ENCODE measurements at places on chromosomes 6 and 20.

- no peak for DNase-seq
These were observed 638.5 kb downstream of the EPM2A start for GRCh38 chr6:145096846-145097245.

- DNase-seq = no peak
These were observed 1.7 kb downstream of the COL11A2 start for GRCh38 chr6:33190504-33191107.

DNA sequence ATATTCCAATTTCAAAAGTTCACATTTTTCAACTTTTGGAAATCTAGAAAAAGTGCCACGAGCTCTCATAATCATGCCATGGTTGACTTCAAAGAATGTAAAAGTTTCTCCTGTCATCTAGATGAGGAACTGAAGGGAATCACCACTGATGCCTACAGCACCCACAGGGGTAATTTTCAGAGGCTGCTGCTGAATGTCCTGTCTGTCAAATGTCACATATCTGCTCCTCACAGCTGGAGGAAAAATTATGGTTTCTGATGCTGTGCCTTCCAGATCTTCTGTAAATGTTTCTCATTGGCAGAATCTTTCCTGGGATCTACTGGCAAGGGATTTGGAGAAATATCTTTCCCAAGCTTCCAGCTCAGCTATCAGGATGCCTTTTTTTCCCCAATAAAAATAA, 32.5 kb upstream of the TRERF1 start:
- no peak for DNase-seq

- DNase-seq = peak; percentile 55
These were observed 1.0 kb downstream of the NCOA6 start for GRCh38 chr20:34824452-34824805.

DNA sequence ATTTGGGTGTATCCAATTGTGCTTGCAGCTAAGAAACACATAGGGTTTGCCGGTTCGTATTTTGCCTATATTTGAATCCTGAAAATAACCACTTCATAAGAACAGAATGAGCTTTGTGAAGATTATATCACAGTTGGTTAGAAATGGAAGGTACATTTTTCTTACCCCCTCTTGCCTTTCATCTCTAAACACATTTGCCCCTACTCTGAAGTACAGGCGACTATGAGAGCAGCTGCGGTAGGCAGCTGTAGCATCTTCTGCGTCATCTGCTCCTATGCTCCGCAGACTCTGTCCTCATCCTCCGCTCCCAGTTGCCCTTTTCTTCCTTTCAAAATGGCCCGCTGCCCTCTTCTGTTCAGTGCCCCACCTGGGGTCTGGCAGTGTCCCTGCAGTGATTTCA, 47.6 kb upstream of the REV3L start:
- no peak for DNase-seq

DNA sequence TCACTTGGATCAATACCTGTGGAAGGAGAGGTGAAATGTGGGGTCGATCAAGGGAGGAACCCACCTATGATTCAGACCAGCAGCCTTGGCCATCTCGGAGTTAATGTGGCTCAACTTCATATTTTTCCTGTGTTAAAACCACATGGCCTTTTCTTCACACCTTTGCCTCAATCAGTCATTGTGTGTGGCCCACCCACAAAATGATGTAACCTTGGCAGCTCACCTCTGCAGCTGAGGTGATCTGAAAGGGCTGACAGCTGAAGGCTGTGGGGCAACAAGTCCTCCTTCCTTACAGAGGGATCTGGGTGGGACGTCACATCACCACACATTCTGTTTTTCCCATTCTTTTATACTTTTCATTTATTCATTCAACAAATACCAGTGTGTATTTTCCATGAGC, 357.1 kb upstream of the HSF2 start:
- DNase-seq = no peak

GRCh38 chr6:122872311-122872710, 83.3 kb downstream of the SMPDL3A start:
- no peak for DNase-seq

DNA sequence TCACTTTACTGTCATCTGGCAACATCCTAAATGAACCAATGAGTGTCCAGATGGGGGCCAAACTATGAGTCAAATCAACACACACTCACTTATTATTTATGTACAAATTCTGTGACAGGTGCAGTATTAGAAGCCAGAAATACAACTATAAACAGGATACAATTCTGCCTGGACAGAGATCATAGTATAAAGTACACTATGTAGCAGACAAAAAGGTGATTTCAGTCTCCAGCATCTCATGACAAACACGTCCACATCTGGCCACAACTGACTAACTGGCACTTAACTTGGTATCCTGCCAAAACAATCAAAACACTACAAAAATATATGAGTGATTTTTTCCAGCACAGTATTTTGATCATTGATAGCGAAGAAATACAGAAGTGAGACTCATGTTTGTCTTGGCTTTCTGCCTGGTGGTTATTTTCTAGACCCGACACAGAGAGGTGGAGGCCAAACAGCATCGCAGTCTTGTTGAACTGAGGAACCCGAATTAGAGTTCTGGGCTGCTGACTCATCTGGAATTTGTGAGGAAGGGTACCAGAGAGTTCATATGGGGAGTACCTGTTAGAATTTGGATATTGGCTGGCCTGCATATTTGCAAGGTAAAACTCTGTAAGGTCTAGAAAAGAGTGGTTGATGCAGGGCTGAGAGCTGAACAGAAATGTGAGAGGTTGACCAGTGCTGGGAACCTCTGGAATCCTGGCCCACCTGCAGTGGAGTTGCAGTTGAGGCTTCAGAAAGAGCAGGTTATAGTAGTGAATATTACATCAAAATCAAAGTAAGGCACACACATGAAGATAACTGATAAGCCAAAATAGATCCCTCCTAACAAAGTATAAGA, 475.2 kb downstream of the PTPRT start:
- no peak for DNase-seq

DNA sequence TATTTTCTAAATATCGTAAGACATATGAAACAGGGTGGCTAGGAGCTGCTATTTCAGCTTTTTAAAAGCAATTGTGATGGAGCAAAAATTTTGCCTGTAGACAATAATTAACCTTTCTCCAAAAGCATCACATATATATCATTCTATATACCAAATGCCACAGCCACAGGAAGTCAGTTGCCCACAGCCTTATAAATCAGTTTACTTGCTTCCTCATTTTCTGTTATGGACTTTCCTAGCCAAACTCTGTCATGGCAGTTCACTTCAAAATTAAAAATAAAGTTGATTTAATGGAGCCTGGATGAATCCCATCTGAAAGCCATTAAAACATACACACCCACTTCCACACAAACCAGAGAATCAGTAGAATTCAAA, 93.4 kb upstream of the NHSL1 start:
- no peak for DNase-seq

- DNase-seq = no peak
These were observed 51.4 kb downstream of the TGM2 start for GRCh38 chr20:38113401-38114325.

DNA sequence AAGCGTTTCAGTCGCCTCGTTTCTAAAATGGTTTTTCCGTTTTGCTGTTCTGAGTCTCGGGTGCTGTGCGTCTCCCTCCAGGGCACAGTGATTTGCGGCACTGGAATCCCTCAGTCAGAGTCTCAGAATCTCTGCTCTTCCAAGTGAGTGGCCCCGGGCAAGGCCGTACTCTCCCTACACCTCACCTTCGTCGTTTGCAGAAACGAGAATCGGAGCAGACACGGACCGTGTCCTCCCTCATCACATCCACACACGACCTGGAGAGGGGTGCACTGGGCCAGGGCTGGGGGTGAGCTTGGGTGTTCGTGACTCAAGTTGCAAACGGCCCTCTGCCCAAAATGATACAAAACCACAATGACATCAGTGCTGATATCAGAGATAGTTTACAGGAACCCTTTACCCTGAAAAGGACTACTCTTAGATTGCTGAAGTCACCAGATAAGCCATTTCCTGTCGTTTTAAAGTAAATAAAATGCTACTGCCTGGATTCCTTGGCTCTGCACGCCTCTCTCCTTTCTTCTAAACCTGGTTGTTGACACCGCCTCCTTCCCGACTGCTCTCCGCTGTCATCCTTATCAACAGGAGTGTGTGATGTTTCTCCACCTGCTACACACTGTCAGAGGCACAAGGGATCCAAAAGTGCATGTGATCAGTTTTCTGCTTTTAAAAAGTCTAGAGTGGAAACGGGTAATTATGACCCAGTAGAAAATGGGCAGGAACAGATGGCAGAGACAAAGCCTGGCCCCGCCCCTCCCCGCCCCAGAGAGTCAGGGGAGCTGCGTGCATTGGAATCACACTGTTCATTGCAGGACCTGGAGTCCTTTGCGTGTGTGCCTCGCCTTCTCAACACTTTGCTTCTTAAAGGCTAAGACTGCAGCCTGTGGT, 38.4 kb downstream of the KIF25 start:
- DNase-seq = no peak

DNA sequence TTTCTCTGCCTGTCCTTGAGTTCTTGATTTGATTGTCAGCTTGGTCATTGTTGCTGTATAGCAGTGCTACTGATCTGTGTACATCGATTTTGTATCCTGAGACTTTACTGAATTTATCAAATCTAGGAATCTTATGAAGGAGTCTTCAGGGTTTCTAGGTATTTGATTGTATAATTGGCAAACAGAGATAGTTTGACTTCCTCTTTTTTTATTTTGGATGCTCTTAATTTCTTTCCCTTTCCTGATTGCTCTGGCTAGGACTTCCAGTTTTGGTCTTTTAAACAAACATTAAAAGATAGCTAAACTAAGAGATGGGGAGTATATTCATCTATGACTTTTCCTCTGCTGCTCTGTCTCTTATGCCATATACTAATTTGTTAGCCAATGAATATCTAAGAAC, 62.4 kb downstream of the NCOA7 start:
- DNase-seq = no peak

GRCh38 chr6:28531479-28532128, 5.9 kb downstream of the GPX5 start:
- no peak for DNase-seq

- DNase-seq = no peak
These were observed 5.7 kb downstream of the MRPS26 start for GRCh38 chr20:3051385-3052019.

DNA sequence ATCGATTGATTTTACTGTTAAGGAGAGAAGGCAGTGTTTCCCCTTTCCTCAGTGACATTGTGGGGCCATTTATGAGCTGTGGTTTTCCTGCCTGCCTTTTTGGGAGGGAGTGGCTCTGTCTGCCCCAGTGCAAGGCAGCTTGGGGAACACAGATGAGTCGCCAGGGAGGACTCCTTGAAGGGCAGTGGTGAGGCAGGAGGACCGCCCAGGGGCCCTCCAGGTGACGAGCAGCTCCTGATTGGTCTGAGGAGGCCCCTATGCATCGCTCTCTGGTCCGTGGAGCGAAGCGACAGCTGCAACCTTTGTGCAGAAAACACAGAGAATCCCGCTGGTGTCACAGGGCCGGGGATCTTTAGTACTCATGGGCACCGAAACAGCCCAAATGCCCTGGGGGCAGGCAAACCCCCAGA, 100.3 kb downstream of the TMEM242 start:
- DNase-seq = no peak

DNA sequence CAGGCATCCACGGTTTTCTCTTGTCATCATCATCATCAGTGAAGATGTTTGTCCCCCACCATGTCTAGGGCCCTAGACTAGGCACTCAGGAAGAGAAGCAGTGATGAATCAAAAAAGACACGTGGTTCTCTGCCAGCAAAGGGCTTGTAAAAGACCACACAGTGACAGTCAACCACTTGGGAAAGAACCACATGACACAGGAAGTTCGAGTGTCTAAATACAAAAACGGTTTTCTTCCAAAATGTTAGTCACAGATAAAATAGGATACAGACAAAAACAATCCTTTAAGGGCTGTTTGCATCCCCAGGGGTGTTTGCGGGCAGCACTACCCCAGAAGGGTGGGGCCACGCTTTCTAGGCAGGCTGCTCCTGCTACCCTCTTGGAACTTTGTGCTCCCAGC, 356.8 kb upstream of the AGPAT4 start:
- no peak for DNase-seq

DNA sequence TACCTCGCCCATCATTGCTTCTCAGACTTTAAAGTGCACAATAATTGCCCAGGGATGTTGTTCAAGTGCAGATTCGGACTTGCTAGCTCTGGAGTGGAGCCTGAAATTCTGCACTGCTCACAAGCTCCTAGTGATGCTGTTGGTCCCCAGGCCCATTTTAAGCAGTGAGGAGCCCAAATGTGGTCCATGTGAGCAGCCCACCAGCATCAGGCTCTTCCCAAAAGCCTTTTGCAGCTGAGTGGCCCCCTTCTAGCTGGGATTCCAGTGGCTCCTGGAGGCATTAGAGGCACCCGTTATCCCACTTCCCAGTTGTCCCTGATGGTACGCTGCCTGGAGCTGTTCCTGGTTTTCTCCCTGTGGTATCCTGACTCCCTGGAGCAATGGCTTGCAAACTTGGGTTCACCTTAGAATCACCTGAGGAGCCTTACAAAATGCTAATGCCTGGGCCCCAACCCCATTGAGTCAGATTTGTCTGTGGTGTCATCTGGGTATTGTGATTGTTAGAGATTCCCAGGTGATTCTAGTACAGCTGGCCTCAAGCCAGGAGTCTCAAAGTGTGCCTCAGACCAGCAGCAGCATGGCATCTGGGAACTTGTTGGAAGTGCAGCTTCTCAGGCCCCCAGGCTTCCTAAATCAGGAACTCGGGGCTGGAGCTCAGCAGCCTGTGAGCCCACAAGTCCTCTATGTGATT, 186.9 kb upstream of the SLC24A3 start:
- DNase-seq = no peak

DNA sequence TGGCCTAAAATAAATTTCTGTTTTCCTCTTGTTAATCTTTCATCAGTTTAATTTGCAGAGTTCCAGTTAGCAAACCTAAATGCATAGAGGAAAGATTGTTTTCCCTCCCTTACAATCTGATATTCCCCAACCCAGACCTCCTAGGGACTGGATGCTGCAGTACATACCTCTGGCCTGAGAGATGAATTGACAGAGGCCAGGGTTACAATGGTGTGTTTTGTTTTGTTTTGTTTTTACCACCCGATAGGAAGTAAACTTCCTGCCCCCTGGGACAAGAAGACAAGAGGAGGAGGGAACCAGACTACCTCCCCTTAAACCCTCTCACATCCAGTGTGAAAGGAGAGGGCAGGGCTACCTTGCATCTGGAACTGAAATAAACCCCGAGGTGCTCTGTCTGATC, 319.0 kb downstream of the LRFN2 start:
- no peak for DNase-seq

GRCh38 chr20:12014276-12014675, 96.6 kb downstream of the BTBD3 start:
- no peak for DNase-seq

DNA sequence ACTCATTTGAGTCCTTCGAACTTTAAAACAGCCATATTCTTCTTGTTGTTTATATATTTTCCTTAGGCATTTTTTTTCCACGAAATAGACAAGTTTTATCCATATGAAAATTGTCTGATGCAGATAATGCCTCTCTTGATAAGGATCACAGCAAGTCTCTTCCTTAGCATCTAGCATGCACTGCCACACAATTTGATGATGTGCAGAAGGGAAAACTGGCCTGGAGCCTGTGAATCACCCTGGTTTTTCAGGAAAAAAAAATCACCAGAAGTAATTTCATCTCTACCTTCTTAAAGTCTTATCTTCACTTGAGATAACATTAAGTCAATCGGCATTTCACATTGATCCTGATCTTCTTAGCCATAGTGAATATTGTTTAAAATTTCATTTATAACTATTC, 199.8 kb downstream of the TENT5A start:
- DNase-seq = no peak
